T-helper 2 cell treated with Interferon-gamma antibody and Interleukin-4, amounts not matched to agents 5 μg/mL and 100 μg/mL, for 36 hours (primary cell): ENCODE measurements at places on chromosomes 2 and 18.

DNA sequence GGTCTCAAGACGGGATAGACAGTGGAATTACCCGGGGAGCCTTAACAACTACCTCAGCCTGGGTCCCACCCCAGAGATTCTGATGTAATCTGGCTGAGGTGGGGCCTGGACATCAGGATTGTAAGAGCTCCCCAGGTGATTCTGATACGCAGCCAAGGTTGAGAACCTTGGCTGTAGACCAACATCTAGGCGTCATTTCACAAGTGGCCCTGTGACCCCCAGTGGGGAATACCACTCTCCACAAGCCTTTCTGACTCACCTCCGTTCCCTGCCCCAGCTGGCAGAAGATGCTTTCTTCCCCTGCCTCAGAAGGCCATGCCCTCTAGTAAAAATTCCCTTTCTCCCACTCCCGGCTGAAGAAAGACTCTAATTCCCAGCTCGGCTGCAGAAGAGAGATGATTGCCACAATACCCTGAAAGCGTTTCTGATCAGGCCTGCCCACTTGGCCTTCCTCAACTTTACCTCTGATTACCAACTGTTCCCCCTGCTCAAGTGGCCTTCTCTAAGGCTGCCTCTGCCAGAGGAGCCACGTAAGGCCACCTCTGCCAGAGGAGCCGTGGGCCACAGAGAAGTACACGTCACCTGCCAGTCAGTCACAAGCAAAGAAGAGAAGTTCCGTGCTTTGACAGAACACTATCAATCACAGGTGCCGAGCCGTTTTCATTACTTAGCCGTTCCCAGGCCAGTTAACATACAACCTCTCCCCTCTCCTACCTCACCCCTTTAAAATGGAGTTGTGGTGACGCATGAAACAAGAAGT is 116.8 kb upstream of the PKDCC start:
- H3K27ac ChIP-seq: no peak overlapping the region
- H3K36me3 ChIP-seq: no peaks in the 10 kb centered on the region
- no peak overlapping the region for H3K4me3 ChIP-seq
- H3K4me1 ChIP-seq: no peaks in the 10 kb centered on the region
- DNase-seq: no peak
- peaks cover 3% of the 10 kb centered on the region for H3K27me3 ChIP-seq

DNA sequence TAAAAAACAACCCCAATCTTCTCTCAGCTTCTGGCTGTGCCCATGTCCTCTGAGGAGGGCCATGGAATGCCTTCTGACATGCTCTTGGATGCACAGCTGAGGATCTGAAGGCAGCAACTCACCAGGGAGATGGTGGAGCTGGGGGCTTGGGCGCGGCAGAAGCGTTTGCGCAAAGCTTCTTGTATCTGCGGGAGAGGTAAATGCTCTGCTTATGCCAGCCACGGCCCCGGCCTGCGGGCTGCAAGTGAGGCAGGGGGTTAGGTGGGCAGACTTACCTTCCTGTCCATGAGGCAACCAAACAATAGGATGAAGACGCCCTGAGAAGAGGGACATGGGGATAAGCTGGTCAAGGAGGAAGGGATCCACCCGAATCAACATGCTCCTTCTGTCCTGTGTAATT is 36.0 kb upstream of the SELENOI start:
- no peaks in the 10 kb centered on the region for H3K4me1 ChIP-seq
- no peak overlapping the region for H3K4me3 ChIP-seq
- no peaks in the 10 kb centered on the region for H3K27me3 ChIP-seq
- no peak for DNase-seq
- H3K27ac ChIP-seq: no peak overlapping the region

GRCh38 chr2:197107291-197108269 is 181.1 kb upstream of the PGAP1 start:
- H3K4me1 ChIP-seq: no peaks in the 10 kb centered on the region
- H3K27me3 ChIP-seq: no peaks in the 10 kb centered on the region
- peak overlapping the region; percentile 47 for H3K27ac ChIP-seq
- peaks cover 35% of the 10 kb centered on the region for H3K36me3 ChIP-seq

- no peak overlapping the region for H3K4me3 ChIP-seq
- no peaks in the 10 kb centered on the region for H3K36me3 ChIP-seq
- no peaks in the 10 kb centered on the region for H3K27me3 ChIP-seq
- no peak overlapping the region for H3K27ac ChIP-seq
- no peak for DNase-seq
- no peaks in the 10 kb centered on the region for H3K4me1 ChIP-seq
Observed at GRCh38 chr18:37511721-37512298, 53.8 kb downstream of the CELF4 start.

GRCh38 chr2:8539743-8540551 is 141.9 kb upstream of the ID2 start:
- peak overlapping the region; percentile 53 for H3K27ac ChIP-seq
- H3K4me3 ChIP-seq: peak overlapping the region; percentile 39
- no peaks in the 10 kb centered on the region for H3K36me3 ChIP-seq
- no peak for DNase-seq
- no peaks in the 10 kb centered on the region for H3K27me3 ChIP-seq

GRCh38 chr2:223196331-223196730 is 144.3 kb downstream of the KCNE4 start:
- DNase-seq: no peak
- no peak overlapping the region for H3K4me3 ChIP-seq
- H3K27ac ChIP-seq: no peak overlapping the region
- no peaks in the 10 kb centered on the region for H3K4me1 ChIP-seq
- H3K36me3 ChIP-seq: no peaks in the 10 kb centered on the region
- no peaks in the 10 kb centered on the region for H3K27me3 ChIP-seq

DNA sequence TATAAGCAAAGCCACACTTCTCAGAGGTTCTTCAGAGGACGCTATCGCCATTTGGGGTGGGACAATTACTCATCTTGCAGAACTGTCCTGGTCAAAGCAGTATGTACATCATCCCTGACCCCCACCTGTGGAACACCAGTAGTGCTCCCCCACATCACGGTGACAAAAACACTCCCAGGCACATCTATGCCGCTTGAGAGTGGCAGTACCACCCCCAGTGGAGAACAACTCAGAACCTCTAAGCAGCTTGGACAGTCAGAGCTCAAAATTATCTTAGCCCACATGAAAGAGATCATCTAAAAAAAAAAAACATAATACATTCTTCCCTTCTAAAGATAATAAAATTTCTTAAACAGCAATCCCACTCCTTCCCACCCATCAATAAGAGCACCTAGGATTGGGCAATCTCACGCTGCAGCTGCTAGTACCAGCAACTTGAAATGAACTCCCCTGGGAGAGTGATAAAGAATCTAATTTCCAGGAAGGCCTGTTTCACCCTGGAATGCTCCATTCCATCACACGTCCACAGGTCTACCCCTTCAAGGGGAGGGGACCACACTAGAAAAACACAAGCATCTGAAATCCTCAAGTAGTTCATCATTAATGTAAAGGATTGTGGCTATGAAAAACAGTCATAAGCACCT is 31.7 kb downstream of the LRP2 start:
- H3K27me3 ChIP-seq: peaks cover 3% of the 10 kb centered on the region
- no peak overlapping the region for H3K27ac ChIP-seq
- no peaks in the 10 kb centered on the region for H3K4me1 ChIP-seq
- no peaks in the 10 kb centered on the region for H3K36me3 ChIP-seq
- DNase-seq: no peak

DNA sequence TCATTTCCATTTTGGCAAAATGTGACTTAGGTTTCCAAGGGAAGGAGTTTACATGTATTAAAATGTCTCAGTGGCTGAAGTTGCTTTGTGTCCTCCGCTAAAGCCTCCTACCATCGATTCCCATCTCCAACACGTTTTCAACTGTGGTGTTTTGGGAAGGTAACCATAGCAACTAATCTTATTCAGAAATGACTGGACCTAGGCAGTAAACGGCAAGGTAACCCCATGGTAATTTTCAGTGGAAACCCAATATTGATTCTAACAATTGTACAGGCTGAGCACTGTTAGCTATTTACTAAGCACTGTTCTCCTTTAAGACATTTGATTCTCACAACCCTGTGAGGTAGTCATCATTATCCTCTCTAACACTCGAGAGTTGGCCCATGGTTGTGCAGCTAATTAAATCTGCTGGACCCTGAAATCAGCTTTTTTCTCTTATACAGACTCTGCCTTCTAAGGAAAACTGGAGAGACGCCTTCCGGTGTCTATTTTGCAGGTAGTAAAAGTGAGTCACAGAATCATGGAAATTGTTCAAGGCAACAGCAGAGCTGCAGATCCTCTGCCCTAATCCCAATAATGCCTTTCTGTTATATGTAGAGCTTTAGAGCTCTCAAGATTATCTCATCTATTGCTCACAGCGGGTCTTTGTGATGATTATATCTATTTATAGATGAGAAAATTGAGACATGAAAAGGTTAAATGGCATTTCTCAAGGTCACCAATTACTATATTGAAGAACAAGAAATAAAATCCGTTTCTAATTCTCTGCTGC is 36.2 kb downstream of the FASTKD2 start:
- H3K27me3 ChIP-seq: no peaks in the 10 kb centered on the region
- peaks cover 12% of the 10 kb centered on the region for H3K4me1 ChIP-seq
- H3K36me3 ChIP-seq: no peaks in the 10 kb centered on the region
- DNase-seq: no peak

- peaks cover 8% of the 10 kb centered on the region for H3K27me3 ChIP-seq
- H3K4me3 ChIP-seq: no peak overlapping the region
- H3K4me1 ChIP-seq: peaks cover 21% of the 10 kb centered on the region
- H3K36me3 ChIP-seq: no peaks in the 10 kb centered on the region
- DNase-seq: no peak
- H3K27ac ChIP-seq: no peak overlapping the region
Observed at GRCh38 chr18:46628206-46628605, 28.8 kb downstream of the LOXHD1 start.

GRCh38 chr2:239380831-239381708 is 19.8 kb downstream of the HDAC4 start:
- H3K27ac ChIP-seq: peak overlapping the region; percentile 90
- H3K27me3 ChIP-seq: no peaks in the 10 kb centered on the region
- H3K36me3 ChIP-seq: peaks cover 3% of the 10 kb centered on the region
- H3K4me3 ChIP-seq: peak overlapping the region; percentile 79

DNA sequence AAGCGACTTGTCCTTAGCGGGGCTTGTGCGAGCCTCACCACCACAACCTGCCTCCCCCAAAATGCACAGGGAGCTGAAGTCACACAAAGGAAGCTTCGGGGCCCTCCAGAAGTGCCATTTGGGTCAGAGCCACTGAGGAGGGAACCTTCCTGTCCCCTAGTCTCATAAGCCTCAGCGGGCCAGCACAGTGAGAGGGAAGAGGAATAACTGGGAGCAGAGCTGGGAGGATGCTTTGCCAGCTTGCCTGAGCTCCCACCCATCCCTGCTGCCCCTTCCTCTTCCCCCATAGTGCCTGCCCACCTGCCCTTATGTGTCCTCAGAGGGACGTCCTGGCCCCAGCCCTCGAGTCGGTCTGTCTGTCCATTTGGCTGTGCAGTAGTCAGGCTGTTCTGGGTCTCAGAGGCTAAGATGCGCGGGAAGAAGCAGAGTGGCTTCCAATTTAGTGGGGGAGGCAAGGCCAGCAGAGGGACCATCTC is 51.8 kb upstream of the GPR17 start:
- H3K27me3 ChIP-seq: no peaks in the 10 kb centered on the region
- no peak overlapping the region for H3K27ac ChIP-seq
- H3K4me3 ChIP-seq: no peak overlapping the region
- H3K4me1 ChIP-seq: peaks cover 9% of the 10 kb centered on the region
- H3K36me3 ChIP-seq: no peaks in the 10 kb centered on the region

- H3K27me3 ChIP-seq: no peaks in the 10 kb centered on the region
- no peak overlapping the region for H3K4me3 ChIP-seq
- H3K27ac ChIP-seq: no peak overlapping the region
Observed at GRCh38 chr18:30056528-30056927, 986.0 kb downstream of the DSC3 start.

DNA sequence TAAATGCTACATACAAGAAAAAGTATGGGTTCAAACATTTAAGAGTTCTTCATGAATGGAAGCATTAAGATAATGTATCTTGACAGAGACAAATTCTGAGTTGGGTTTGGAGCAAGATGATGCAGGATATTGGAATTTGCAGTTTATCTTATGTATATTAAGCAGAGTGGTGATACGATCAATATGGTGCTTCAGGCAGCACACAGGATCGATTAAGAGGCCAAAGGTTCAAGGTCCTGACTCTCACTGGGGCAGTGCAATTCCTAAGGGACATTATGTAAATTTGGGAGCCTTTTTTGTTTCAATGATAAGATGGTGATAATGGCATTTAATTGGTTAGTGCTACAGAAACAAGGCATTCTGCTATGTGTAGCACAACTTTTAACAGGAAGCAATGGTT is 381.9 kb downstream of the KCNJ3 start:
- H3K4me3 ChIP-seq: no peak overlapping the region
- H3K4me1 ChIP-seq: no peaks in the 10 kb centered on the region
- no peaks in the 10 kb centered on the region for H3K36me3 ChIP-seq
- no peak for DNase-seq

DNA sequence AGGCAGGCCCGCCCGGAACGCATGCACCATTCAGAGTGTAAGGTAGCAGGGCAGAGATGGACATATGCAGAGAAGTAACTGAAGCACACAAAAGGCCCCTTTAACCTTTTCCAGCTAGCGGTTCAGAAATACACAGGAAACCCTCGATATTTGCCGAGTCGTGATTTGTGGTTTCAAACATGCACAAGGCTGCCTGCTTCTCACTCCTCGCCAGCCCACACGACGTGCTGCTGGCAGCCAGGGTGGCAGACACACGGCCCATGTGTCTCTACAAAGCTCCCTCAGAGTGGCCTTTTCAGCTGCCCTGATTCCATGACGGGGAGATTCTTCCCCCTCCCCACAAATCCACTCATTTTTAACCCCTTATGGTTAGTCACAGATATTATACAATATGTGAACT is 23.6 kb downstream of the ZBTB7C start:
- H3K4me1 ChIP-seq: no peaks in the 10 kb centered on the region
- no peak overlapping the region for H3K27ac ChIP-seq
- no peak overlapping the region for H3K4me3 ChIP-seq
- DNase-seq: no peak

GRCh38 chr18:26307161-26307773 is 81.0 kb downstream of the TAF4B start:
- H3K27ac ChIP-seq: no peak overlapping the region
- DNase-seq: no peak
- no peaks in the 10 kb centered on the region for H3K27me3 ChIP-seq
- H3K4me1 ChIP-seq: no peaks in the 10 kb centered on the region
- H3K4me3 ChIP-seq: no peak overlapping the region

DNA sequence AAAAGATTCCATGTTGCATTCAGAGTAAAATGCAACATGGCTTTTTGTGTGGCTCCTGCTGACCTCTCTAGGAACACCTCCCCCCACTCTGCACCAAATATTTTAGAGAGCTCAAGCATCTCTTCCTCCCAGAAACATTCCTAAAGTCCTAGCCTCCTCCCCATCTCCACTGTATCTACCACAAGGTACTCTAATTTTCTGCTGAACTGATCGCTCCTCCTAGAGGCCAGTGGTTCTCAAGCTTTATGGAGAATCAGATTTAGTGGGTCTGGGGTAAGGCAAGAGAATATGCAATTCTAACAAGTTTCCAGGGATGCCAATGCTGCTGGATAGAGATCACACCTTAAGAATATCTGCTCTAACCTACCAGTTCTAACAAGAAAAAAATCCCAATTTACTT is 89.5 kb upstream of the HNRNPA3 start:
- no peaks in the 10 kb centered on the region for H3K36me3 ChIP-seq
- no peak overlapping the region for H3K27ac ChIP-seq
- H3K27me3 ChIP-seq: peaks cover 36% of the 10 kb centered on the region
